Activated CD4-positive, alpha-beta T cell treated with anti-CD3 and anti-CD28 coated beads for 36 hours (primary cell): ENCODE measurements at places on chromosomes 2 and 18. TPM values are rescaled to one million over a fixed set of nuclear protein-coding genes. Genes with fewer than 3 reads are reported as not detected.

GPR45 gene
- not detected for total RNA-seq

GRCh38 chr2:45173513-45173912 is 164.3 kb upstream of the SIX2 start:
- no peak for DNase-seq

GRCh38 chr18:44882163-44882868 is 201.6 kb downstream of the SETBP1 start:
- DNase-seq, result no peak

DNA sequence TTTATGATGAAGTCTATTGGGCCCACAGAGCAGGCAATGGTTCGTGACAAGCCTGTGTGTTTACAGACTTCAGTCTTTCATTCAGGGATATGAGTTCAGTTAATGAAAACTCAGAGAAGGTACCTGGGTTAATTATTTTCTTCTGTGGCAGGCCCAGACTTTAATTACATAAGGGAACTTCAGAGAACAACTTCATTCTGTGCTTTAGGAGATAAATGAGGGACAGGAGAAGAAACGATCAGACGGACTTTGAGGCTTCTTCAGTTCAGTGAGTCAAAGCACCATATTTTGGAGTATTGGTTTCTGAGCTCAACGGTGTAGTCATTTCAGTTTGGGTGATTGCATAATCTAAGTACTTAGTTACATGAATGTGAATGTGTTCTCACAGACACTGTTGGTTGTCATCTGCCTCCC is 203.0 kb upstream of the KCNJ3 start:
- DNase-seq, result no peak

- DNase-seq, result no peak
Measured at GRCh38 chr2:198945496-198945895, 512.2 kb downstream of the SATB2 start.
